ENCODE measurements at places on chromosomes 2 and 18.
A peak's percentile ranks its signal among the peaks of the same experiment; 100 is the strongest.

GRCh38 chr2:74957886-74958273, 563 bp upstream of the POLE4 start:
- no peak for DNase-seq

- DNase-seq, result no peak
Observed at GRCh38 chr2:232626584-232626983, 6.8 kb upstream of the EFHD1 start.

DNA sequence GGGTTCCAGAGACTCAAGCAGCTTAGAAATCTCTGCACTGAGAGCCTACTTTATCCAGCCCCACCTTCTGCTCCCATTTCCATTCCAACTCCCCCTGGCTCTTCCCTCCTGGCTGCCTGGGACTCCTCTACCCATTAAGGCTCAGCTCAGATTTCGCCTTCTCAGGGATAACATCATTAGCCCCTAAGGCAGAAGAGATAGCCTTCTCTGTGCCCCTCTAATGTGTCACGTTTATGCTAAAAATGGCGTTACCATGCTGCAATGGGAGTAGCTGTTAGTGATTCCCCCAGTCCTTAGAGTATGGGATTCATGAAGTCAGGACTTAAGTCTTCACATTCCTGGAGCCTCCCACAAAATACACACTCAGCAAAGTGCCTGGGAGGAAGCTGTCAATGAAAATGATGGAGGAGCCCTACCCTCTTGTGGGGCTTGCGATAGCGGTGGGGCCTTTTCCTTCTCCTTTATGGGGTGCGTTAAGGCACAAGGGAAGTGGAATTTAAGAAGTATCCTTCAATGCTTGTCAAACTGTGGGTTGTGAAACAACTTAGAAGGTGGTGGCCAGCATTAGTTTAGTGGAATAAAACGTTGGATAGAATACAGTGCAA, 144.7 kb upstream of the COPS8 start:
- DNase-seq, result no peak

GRCh38 chr2:238169708-238170251, 11.0 kb downstream of the ERFE start:
- no peak for DNase-seq

- no peak for DNase-seq
Observed at GRCh38 chr2:165494573-165494972, 25.1 kb downstream of the CSRNP3 start.

GRCh38 chr2:10980071-10980470, 68.3 kb downstream of the KCNF1 start:
- no peak for DNase-seq

- no peak for DNase-seq
Observed at GRCh38 chr2:241984271-241984655, 114.7 kb downstream of the RTP5 start.

- DNase-seq, result no peak
Observed at GRCh38 chr2:215401896-215402379, 33.9 kb downstream of the FN1 start.

DNA sequence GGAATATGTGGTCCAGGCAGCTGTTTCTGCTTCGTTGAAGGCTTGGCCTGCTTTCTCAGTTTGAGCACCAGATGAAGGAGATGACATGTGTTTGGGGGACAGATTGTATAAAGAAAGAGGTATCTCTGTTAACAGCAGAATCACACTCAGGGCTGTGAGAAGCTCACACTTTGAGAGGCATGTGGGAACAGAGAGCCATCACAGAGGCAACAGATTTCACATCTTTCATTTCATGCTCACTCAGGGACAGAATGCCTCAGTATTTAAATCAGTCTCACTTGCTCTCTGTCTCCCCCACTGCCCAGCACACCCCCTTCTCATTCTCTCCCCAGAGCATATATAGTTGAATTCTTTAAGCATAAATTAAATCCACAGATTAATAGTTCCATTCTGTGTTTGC, 37.4 kb downstream of the KIAA2012 start:
- no peak for DNase-seq

DNA sequence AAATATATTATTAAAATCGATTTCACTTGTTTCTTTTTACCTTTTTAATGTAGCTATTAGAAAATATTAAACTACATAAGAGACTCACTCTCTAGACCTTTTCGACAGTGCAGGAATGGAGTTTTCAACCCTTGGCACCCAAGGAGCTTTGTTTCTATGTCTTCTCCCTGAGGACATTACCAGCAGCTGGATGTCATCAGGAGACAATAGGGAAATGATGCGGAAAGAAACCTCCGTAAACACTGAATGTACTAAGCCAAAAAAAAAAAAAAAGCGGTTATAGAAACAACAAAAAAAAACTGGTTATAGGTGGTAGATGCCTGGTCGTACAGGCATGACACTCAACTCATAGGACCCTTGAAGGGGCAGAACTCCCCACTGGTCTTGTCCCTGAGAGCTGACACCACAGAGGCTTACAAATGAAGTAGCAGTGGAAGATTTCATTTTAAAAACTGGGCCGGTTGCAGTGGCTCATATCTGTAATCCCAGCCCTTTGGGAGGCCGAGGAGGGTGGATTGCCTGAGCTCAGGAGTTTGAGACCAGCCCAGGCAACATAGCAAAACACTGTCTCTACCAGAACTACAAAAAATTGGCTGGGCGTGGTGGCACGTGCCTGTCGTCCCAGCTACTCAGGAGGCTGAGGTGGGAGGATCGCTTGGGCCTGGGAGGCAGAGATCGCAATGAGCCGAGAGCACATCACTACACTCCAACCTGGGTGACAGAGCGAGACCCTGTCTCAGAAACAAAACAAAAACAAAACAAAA, 23.8 kb downstream of the THAP4 start:
- no peak for DNase-seq

DNA sequence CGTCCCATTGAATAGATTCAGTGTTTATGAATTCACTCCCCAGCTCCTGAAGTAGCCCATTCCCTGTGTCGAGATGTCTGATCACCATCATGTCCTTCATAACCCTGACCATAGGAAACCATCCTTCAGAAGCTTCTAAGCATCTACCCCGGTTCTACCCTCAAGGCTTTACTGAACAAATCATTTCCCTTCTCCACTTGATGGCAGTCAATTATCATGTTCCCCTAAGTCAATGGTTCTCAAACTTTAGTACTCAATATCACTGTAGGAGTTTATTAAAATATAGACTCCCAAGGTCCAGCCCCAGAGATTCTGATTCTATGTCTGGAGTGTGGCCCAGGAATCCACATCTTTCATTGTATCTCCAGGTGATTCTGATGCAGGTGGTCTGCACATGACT, 228.4 kb upstream of the SP5 start:
- DNase-seq, result no peak

DNA sequence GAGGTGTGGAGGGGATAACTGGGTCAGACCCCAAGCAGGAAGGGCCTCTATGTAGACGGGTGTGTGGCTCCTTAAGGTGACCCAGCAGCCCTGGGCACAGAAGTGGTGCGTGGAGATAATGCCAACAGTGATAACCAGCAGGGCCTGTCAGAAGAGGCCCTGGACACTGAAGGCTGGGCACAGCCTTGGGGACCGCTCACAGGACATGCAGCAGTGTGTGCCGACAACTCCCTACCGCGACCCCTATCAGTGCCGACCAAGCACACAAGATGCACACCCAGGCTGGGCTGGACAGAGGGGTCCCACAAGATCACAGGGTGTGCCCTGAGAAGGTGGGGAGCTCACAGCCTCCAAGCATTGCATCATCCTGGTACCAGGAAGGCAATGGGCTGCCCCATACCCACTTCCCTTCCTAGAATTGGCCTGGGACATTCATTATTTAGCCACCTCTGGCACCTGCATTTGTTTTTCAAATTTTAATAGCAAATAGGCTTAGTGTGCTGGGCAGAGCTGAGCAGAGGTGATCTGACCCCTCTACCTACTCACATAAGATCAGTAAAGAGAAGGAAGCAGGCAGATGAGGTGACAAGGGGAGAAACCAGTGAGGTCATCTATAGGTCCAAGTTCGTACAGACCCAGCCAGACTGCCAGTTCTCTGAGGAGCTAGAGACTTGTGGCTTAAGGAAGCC, 55.2 kb downstream of the BCL11A start:
- peak; percentile 97 for DNase-seq

GRCh38 chr2:106858810-106859209, 27.2 kb downstream of the ST6GAL2 start:
- DNase-seq, result no peak

GRCh38 chr2:37698931-37699481, 27.6 kb upstream of the CDC42EP3 start:
- DNase-seq, result no peak

Measured in hematopoietic multipotent progenitor cell treated with erythropoietin and hydrocortisone succinate and interleukin-3 and kit ligand, for 8 days (in vitro differentiated cells).